HTR-8/SVneo (cell line): ENCODE measurements at places on chromosomes 6 and 20.

DNA sequence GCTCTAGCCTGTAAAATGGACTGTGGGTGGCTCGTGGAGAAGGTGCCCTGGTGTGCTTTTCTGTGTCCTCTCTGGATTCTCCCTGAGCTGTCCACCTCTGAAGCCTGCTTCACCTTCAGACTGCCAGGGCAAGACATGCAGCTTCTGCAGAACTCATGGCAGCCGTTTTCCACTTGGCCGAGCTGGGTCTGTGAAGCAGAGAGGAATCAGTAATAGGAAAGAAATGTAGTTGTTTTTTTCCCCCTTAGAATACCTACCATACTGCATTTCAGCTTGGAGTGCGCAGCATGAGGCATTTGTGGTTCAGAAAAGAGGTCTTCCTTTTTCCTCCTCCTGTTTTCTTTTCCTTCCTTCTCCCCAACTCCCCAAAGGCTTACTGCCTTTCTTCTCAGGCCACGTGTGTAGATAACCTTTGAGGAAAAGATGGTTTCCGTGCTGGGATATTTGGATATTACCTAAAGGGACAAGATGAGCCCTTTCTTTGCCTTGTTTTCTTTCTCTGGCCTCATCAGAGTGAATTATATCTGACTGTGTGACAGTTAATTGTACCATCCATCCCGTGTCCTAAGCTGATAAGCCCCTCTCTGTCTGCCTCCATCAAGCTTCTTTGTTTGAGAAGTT, 39.4 kb downstream of the RREB1 start:
- no peak for DNase-seq

GRCh38 chr6:138538390-138539031, 39.2 kb upstream of the NHSL1 start:
- no peak for DNase-seq

- DNase-seq: no peak
Measured at GRCh38 chr20:53258741-53259140, 286.6 kb downstream of the TSHZ2 start.

- no peak for DNase-seq
Measured at GRCh38 chr6:46637145-46637544, 15.5 kb downstream of the CYP39A1 start.

GRCh38 chr6:46491201-46491627, at the start of gene RCAN2:
RCAN2 (minus strand) TSS chr6:46491449.
- peak; percentile 48 for DNase-seq
